NAMALWA (cell line): ENCODE measurements at places on chromosomes 12 and 14.

DNA sequence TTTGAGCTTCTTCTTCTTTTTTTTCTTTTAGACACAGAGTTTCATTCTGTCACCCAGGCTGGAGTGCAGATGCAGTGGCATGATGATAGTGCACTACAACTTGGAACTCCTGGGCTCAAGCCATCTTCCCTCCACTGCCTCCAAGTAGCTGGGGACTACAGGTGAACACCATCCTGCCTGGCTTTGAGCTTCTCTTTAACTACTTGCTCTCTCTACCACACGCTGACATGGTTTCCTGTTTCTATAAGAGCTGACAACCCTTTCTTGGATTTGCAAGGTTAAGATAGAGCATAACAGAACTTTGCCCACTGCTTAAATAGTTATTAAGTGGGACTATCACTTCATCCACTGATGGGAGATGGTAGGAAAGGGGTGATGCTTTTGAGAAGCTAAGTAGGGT, 82.4 kb upstream of the SLC38A2 start:
- no peak for DNase-seq

GRCh38 chr12:91896286-91897024, 249.2 kb downstream of the BTG1 start:
- no peak for DNase-seq

GRCh38 chr14:93884950-93885349, 42.2 kb upstream of the FAM181A start:
- no peak for DNase-seq

- no peak for DNase-seq
These were observed 15.3 kb upstream of the NRXN3 start for GRCh38 chr14:78154827-78155226.

DNA sequence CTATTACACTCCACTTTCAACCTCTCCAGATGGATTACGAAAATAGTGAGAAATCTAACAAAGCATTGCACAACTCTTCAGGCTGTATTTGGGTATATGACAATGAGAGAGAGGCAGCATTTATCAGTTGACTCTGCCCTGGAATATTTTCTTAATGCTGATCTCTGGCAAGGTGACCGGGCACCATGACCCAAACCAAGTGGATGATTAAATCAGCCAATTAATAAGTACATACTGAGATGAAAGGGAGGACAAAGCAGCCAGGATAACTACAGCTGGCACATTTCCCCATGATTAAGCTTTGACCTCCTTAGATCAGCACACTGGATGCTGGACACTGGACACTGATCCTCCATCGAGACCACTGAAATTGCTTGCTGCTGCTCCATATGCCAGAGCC, 218.2 kb downstream of the ASCL1 start:
- DNase-seq, result no peak

DNA sequence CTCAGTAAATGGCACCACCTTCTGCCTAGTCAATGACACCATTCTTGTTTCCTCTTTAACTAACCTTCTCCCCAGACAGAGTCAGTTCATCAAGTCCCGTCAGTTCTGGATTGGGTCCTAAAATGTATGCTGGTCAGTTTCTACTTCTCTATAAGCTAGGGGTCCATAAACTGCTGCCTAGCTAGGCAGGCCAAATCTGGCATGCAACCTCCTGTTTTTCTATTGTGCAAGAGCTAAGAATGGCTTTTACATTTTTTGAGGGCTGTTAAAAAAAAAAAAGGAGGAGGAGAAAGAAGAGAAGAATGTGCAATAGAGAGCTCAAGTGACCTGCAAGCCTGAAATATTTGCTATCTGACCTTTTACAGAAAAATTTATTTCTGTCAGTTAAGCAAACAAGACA, 6.4 kb upstream of the TMED10 start:
- DNase-seq, result no peak

GRCh38 chr14:71623939-71624338, 308.3 kb upstream of the RGS6 start:
- no peak for DNase-seq

- DNase-seq, result no peak
These were observed 5.1 kb downstream of the ANKRD9 start for GRCh38 chr14:102504328-102504999.

DNA sequence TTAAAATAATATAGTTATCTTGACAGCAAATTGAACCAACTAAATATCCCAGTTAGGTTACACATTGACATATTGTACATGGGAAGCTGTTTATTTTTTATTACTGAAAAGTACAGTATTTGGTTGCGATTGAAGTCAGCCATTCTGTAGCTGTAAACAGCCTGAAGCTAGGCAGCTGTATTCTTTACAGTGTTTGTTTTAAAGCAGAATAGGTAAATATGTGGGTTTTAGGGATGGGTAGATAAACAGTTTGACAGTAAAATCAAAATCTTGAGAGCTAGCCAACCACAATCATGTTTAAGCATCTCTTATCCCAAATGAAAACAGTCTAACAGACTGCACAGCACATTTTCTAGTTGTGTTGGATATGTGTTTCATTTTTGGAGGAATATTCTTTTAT, 45.7 kb downstream of the TTC6 start:
- no peak for DNase-seq

DNA sequence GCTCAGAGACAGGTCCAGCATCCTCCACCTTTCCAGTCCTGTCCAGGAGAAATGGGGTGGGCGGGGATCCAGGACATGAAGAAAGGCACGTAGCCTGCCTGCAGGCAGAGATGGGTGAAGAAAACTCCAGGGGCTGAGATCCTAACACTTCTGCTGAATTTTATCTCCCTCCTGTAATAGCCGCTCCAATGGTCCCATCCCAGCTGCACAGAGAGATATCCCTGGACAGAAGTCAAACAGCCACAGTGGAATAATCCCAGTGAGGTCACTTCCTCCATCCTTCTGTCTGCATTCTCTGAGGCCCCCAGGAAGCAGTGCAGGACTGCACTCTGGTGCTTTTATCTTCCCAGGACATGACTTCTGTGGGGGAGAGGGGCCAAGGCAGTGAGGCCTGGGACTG, 26.3 kb downstream of the KRT18 start:
- no peak for DNase-seq

- DNase-seq, result no peak
These were observed 3.1 kb downstream of the YAF2 start for GRCh38 chr12:42234970-42235369.

DNA sequence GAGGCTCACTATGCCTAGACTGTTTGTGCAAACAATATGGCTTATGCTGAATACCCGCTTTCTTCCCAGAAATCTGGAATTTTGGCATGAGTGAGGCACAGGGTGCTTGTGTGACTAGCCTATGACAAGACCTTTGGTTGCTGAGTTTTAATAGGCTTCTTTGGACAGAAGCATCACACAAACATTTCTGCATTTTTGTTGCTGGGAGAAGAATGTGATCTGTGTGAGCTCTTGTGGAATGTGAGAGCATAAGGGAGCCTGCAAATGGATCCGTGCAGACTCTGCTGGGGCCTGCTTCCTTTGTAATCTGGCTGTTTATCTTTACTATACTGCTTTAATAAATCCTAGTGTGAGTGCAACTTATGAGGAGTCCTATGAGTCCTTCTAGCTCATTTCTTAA, 83.0 kb upstream of the ZDHHC17 start:
- DNase-seq, result no peak

- DNase-seq, result no peak
These were observed 883 bp upstream of the CDCA4 start for GRCh38 chr14:105021656-105022275.

DNA sequence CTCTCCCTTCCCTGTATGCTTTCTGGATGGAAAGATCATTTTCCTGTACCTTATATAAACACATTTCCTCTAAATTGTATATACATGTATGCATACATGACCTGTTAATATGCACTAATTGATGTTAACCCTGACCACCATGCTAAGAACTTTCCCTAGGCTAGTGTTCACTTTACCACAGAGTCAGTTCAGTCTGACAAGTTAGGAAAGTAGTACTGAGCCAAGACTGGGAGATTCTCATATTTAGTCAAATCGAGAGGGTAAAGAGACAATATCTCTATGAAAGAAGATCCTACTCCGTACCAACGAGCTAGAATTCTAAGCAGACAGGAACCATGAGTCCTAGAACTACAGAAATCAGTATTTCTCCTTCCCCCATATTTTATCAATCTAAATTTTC, 36.8 kb downstream of the ATF7 start:
- no peak for DNase-seq

DNA sequence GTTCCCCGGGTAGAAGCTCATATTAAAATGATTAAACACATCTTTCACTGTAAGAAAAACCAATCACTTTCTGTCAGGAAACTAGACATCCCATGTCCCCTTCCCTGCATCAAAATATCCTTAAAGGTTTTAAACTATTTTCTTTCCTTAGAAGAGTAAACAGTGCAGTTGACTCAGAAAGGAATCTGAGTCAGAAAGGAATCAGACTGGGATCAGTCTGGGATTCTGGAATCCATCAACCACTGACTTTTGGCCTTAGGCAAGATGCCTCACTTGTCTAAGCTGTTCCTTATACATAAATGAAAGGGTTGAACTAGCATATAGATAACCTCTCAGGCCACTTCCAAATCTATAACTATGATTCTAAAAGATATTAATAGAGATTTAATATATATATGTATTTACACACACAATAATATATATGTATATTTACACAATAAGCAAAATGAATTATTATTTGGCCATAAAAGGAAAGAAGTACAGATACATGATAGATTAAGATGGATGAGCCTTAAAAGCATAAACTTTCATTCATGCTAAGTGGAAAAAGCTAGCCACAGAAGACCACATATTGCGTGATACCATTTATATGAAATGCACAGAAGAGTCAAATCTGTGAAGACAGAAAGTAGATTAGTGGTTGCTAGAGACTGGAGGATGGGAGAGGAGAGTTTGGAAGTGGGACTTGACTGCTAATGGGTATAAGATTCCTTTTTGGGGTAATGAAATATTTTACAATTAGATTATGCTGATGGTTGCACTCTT, 114.4 kb downstream of the SLC38A1 start:
- no peak for DNase-seq

- peak; percentile 53 for DNase-seq
These were observed 10.3 kb upstream of the FERMT2 start for GRCh38 chr14:52961060-52961639.

DNA sequence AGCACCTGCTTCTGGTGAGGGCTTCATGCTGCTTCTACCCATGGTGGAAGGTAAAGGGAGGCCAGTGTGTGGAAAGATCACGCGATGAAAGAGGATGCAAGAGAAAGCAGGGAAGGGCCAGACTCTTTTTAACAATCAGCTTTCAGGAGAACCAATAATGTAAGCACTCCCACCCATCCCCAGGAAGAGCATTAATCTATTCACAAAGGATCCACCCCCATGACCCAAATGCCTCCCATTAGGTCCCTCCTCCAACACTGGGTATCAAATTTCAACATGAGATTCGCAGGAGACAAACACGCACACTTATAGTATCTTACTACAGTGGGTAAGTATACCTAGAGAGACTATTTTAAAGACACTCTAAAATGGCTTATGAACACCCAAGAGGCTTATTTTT, 80.5 kb upstream of the TMCC3 start:
- no peak for DNase-seq

- DNase-seq, result peak; percentile 15
These were observed 129.8 kb upstream of the TMEM132C start for GRCh38 chr12:128137140-128137539.

DNA sequence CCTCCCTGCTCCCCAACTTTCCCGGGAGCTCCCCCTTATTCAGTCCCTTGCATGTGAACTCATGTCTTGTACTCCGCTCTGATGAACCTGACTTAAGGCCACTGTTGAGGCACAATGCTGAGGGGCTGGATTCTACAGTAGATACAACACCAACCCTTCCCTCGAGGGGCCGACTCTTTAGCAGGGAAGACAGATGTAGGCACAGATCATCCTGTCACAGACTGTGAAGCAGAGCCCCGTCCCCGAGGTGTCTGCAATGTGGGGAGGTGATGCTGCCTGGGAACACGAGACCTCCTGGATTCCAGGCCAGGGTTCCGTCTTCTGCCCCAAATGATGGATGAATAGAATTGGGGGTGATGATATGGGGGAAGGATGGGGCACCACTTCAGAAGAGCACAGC, 175.1 kb downstream of the CHST11 start:
- DNase-seq, result no peak

- DNase-seq, result no peak
These were observed 205.3 kb upstream of the NAV3 start for GRCh38 chr12:77625441-77625840.

DNA sequence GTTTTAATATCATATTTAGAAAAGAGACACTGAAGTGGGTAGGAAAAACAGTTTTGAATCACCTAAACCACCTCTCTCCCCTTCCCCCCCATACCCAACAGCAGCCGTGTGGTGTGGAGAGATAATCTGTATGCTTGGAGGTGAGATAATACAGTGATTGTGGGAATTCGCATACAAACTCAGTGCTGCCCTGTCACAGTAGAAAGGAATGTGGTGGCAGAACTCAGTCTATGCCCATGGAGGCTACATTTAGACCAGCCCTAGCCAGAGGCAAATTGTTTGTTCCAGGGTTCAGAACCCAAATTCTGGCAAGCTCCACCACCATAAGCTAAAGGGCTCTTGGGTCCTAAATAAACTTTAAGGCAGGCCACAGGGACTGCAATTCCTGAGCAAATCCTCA, 827.0 kb downstream of the C12orf50 start:
- DNase-seq, result no peak

- DNase-seq, result peak; percentile 35
These were observed 18.6 kb downstream of the PRORP start for GRCh38 chr14:35140718-35141581.

DNA sequence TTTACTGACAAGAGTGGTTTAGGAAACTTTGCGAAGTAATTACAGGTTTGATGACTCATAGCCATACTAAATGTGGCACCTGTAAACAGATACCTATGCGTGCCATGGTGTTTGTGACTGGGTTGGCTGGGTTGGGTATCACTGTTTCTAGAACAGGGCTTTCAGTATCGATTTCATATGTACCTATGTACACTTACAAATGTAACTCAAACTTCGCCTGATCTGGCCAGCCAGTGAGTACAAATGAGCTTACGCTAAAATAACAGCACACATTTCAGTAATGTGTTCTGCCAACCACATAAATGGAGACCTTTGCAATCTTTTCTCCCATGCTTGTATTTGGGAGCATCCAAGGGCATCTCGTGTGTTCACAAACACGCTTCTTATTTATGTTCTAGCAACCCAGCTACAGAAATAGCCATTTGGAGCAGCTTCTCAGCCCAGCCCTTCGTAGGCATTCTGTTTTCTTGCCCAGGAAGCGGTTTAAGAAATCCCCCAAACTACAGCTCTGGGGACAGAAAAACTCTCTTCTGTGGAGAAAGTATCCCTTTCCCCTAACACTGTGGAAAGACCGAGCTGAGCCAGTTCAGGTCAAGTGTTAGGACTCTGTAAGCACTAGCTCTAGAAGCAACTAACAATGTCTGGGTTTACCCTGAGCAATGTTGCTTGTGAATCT, 42.3 kb upstream of the MDM1 start:
- DNase-seq, result no peak

GRCh38 chr12:68007033-68007432, 17.8 kb downstream of the IFNG-AS1 start:
- no peak for DNase-seq
